ENCODE measurements at places on chromosomes 2 and 18.
A peak's percentile ranks its signal among the peaks of the same experiment; 100 is the strongest.

DNA sequence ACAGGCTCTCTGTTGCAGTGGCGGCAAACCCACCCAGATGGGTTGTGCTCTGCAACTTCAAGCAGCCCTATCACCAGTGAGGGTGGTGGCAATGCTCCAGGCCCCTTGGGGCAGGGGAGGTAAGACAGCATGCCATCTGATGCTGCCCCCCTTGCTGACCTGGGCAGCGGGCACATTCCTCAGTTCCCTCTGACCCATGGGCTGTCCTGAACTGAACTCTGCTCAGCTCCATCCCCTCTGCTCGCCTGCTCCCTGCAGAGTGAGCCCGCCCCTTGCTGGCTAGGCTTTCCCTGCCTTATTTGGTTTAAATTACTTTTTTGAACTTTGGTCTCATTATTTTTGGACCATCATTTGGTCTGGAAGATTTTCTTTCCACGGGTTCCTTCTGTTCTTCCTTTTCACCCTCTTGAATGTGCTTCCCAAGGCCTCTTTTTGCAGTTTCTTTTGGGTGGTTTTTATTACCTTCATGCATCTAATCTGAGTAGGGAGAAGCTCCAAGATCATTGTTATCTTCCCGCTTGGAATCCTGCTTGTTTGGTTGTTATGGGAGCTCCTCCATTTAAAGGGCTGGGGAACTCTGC is 565.4 kb downstream of the TNS1 start:
- no peak for DNase-seq

GRCh38 chr2:66317268-66317890 is 117.5 kb upstream of the MEIS1 start:
- DNase-seq: no peak

GRCh38 chr2:224870341-224870740 is 154.2 kb upstream of the CCDC195 start:
- DNase-seq: no peak

DNA sequence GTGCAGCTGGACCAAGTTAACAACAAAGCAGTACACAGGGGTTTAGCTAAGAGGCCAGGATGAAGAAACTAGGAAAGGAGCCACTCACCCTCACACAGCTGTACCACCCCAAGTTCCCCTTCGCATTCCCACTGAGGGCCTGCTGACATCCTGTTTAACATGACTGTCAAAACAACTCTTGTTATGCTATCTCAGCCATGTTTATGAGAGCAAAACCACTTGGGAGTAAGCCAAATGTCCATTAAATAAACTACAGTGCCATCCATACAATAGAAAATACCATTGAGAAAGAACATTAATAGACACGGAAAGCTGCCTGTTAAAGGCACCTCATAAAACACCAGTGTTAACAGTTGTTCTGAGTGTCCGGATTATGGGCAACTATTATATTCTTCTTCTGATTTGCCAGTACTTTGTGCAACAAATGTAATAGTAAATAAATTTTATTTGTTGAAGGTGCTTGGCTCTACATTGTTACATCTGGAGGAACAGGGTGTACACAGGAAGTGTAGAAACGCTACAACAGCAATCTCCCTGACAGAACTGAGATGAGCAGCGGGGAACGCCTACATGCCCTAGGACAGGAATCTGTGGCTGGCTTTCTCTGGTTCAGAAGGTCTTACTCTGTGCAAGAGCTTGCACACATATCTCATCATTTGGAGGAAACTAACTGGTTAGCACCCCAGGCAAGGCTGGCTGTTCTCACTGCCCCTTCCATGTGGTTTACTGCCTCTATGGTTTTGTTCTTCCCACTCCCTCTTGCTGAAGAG is 85.6 kb downstream of the EHD3 start:
- DNase-seq: peak; percentile 10

GRCh38 chr2:221596192-221596591 is 24.1 kb upstream of the EPHA4 start:
- DNase-seq: no peak

- DNase-seq: no peak
Observed at GRCh38 chr2:175688243-175688642, 313.8 kb downstream of the LNPK start.

DNA sequence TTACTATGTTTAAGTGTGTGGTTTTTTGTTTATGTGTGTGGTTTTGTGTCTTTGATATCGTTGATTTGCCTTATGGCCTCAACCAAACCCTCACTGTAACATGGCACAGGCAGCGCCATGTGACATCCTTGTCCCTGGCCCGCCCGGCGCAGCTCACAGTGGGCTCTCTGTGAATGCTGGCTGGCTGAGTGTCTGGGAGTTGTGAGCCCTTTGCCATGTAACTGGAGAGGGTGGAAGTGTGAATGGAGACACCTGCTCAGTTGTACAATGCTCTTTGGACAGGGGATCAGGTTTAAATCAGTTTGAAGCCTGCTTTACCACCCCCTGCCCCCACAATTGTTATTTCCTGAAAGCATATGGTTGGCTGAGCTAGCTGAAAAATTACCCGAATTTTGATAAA is 41.8 kb downstream of the TCF7L1 start:
- no peak for DNase-seq

- no peak for DNase-seq
Observed at GRCh38 chr18:25061395-25061794, 290.6 kb downstream of the ZNF521 start.

GRCh38 chr2:2707206-2707991 is 376.3 kb upstream of the MYT1L start:
- DNase-seq: no peak

DNA sequence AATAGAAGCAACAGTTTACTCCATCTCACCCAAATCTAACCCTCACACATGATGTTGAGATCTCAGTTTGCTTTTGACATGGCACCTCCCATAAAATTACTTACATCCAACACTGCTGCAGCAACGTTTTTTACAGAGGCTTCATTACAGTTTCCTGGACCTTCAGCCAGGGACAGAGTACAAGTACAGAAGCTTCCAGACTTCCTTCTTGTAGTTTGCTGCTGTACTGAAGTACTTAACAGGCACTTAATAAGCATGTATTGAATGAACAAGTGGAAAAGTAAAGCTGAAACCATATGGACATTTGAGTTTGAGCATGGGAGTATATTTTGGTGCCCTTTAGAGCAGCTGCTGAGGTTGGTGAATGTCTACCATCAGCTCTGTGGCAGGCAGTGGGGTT is 514.2 kb downstream of the PTPRM start:
- no peak for DNase-seq

DNA sequence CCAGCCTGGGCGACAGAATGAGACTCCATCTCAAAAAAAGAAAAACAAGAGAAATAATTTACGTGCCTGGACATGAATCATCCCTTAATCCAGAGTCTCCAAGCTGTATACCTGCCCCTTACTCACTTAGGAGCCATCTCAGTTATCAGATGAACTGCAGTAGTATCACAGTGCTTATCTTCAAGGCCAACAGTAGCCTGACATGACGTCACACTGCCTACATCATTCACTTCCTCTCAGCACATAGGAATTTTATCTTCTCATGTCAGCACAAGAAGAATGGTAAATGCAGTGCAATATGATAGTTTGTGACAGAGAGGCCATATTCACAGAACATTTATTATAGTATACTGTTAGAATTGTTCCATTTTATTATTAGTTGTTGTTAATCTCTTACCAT is 216.6 kb downstream of the SS18 start:
- DNase-seq: no peak

GRCh38 chr18:35328868-35329267 is 15.4 kb downstream of the ZNF24 start:
- no peak for DNase-seq

DNA sequence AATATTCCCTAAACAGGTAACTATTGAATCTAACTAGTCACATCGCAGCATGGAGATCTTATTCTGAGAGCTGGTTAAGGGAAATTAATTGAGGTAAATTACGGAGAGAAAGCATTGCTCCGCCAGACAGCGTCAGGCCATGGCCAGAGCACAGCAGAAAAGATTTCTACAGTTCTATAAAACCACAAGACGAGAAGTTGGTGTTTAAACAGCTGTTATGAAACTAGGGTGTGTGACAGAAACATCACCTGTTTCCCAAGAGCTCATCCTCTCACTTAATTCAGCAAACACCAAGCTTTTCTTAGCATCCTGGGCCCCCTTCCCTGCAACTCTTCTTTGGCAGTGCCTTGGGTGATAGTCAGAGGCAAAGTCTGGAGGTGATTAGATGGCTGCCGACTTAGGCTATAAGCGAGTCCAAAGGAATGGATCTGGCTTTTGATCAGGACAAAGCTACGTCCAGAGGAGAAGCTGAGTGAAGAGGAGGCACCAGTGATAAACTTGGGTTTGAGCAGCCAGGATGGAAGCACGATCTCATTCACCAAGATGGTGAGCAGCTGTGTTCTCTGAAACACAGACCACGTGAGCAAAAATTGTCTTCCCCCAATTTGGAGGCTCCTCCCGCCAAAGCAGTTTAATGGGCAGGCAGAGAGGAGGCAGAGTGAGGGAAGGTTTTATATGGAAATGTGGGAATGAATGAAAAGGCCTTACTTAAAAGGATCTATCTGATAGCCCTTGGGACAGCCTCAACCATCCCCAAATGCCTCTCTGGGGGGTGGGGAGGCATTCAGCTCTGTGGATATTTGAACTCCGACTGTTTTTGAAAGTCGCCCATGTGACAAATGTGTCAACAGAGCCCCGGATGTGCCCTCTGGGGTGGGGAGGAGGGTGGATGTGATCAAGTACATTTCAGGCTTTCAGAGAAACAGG is 57.8 kb downstream of the PKDCC start:
- peak; percentile 63 for DNase-seq

DNA sequence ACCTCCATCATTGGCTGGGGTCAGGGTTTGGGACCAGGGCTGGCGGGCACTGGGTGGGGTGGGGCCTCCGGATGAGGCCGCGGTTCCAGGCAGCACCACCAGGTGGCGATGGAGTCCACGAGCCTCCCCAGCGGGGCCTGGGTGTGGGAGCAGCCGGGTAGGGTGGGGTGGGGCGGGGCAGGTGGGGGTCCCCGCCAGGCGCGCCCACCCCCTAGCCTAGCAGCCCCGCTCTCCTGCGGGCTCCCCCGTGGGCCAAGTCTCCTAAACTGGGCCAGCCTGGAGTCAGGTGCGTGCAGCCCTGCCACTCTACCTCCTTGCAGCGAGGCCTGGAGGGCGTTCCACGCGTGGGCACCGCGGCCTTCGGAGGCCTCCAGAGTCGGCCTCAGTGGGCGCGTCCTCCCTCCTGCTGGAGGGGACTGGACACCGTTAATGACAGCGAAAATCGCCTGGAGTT is 187.5 kb downstream of the TWIST2 start:
- peak; percentile 19 for DNase-seq

DNA sequence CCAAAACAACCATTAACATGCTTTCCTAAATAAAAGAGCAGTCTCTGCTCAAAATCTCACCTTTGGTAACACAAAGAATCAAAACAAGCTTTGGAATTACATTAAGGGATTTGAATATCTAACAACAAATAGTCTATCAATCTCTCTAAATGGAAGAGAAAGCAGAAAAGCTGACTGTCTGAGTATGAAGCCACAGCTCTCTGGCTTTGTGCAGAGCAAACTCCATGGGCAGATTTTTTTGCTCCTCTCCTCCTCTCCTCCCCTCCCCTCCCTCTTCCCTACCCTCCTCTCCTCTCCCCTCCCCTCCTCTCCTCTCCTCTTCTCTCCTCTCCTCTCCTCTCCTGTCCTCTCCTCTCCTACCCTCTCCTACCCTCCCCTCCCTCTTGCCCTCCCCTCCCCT is 329.5 kb upstream of the ETAA1 start:
- no peak for DNase-seq

DNA sequence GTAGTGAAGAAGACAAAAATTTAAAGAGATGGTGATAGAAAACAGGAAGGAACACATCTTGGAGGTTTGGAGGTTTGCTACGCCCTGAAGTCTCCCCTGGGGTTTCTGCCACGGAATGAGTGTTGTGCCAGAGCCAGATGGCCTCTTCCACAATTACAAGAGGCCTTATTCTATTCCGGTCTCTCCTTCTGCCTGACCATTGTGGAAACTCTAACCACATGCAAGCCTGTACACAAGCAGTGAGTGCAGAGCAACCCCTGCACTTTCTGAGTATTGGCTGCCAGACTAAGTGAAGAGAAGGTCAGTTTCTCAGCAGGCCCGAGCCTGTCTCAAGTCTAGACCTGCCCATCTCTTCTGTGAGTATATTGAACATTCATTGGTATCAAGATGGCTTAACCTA is 22.7 kb upstream of the MYO1B start:
- no peak for DNase-seq

DNA sequence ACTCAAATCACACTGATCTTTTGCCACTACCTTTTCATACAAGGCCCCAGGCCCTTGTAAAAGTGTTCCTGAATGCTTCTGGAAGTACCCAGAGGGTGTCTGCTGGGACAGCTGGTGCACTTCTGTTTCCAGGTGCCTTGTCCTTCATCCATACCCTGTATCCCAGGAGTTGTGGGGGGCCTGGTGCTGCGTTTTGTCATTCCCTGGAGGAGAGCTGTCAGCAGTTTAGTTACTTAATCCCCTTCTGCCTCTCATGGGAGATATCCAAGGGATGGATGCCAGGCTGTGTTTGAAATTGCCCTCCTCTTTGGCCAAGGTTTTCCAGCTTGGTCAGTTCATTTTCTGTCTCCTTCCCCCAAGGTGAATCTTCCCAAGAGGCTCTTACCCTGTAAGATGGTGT is 158.3 kb downstream of the WDSUB1 start:
- DNase-seq: no peak

GRCh38 chr2:66581339-66582103 is 146.6 kb downstream of the MEIS1 start:
- no peak for DNase-seq

Measured in stimulated activated CD4-positive, alpha-beta T cell treated with anti-CD3 and anti-CD28 coated beads, Interleukin-15, amount 100 ng/mL, for 48 hours (primary cell).